ENCODE measurements at places on chromosomes 2 and 18. TPM values are rescaled to one million over a fixed set of nuclear protein-coding genes. Genes with fewer than 3 reads are reported as not detected.

SH2D6 gene
- 1.5 TPM for total RNA-seq

REG3A gene
- not detected for total RNA-seq

STK17B gene
- 7.8 TPM for total RNA-seq

L3MBTL4 gene
- not detected for total RNA-seq

PFN4 gene
- total RNA-seq = 1.1 TPM

CCDC74B gene
- total RNA-seq = 6.4 TPM

FABP1 gene
- total RNA-seq = not detected

NDC80 gene
- total RNA-seq = 12.8 TPM

IL36RN gene
- total RNA-seq = 0.21 TPM

KIAA2012 gene
- total RNA-seq = not detected

MC5R gene
- not detected for total RNA-seq

GPR148 gene
- not detected for total RNA-seq

INHBB gene
- total RNA-seq = 20.0 TPM

CDKL4 gene
- total RNA-seq = not detected

DYSF gene
- 0.50 TPM for total RNA-seq

DNMT3A gene
- 6.8 TPM for total RNA-seq

CMPK2 gene
- 0.86 TPM for total RNA-seq
